ENCODE measurements at places on chromosomes 4 and X.

DNA sequence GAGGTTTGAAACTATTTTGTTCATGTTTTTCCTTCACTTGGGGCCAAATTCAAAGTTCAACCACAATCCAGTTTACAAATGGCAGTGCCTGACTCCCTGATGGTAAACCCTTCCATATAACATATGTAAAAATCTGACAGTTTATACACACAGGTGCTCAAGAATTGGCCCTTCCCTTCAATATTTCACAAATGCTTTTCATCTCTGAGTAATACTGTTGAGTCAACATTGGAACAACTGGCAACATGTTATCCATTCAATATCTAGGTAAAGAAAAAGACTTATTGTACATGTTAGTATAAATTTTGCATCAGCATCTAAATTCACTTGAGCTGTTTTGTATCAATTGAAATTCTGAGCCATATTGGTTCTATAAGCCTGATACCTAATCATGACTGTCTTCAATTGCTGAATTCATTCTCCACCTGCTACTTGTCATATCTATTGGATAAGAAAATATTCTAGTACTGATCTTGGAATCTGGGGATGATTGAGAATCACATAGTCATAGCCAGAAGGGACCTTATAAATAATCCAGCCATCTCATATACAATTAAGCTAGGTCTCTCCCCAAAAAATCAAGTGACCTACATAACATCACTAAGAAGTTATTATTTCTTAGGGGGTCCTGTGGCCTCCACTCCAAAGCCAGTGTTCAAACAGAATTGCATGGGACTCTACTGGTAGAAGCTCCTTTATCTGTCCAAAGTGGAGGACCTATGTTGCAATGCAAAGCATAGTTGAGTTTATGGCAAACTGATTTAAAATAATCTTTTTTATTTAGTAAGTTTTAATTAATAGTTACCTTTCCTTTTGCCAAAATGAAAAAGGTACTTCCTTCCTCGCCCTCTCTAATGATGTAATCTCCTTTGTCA lies 61.9 kb downstream of the PRKG2 start:
- no peak for DNase-seq

DNA sequence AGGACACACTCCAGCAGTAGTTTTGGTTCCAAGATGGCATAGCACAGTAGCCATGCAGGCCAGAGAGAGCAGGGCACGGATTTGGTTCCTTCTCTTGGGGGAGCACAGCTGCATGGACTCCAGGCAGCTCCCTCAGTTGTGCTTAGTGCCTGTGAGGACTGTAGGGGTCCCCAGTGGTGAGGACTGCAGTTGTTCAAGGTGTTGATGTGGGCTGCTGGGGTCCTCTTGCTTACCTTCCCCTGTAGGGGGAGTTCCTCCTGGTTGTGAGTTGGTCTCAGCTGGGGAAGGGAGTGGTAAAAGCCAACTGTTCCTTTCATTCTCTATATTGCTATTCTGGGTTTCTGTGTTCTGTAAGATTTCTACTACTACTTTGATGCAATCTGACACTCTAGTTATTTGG lies 606.5 kb downstream of the MAGEB5 start:
- DNase-seq: no peak

GRCh38 chrX:2732076-2732475 lies 19.8 kb upstream of the XG start:
- no peak for DNase-seq

- DNase-seq: no peak
Observed at GRCh38 chrX:23803931-23804381, 21.0 kb downstream of the SAT1 start.

DNA sequence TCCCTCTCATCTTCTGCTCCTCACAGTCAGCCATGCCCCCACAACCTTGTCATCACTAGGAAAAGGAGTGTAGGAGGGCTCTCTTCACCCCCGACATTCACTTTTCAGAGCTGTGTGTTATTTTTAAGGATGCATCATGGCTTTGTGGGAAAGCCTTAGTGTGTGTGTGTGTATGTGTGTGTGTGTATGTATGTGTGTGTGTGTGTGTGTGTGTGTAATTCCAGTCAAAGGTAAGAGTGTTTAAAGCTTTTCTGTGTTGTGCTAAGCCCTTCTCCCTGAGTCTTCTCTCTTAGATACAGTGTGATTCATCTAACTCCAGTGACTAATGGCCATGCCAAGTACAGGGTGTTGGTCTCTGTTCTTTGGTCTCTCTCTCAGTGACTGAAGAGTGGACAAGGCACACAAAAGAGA lies 76.6 kb downstream of the CHIC2 start:
- no peak for DNase-seq

- DNase-seq: no peak
Observed at GRCh38 chr4:182741054-182741453, 176.1 kb downstream of the DCTD start.

DNA sequence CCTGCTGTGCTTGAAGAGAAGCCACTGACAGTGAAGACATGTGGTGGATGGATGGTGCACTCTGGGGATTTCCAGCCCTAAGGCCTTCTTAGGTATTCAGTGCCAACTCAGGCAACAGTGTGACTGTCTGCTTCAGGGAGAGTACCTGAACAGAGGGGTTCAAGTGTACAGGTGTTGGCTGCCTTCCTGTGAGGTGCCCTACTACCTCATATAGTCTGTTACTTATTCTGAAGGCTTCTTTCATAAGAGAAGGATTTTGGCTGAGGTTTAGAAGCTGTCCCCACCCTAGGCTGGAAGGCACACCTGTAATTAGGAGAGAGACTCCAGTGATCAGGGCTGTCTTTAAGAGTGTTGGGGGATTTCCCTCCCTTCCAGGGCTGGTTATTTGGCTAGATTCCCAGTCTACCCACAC lies 1.8 kb downstream of the FTHL17 start:
- no peak for DNase-seq

DNA sequence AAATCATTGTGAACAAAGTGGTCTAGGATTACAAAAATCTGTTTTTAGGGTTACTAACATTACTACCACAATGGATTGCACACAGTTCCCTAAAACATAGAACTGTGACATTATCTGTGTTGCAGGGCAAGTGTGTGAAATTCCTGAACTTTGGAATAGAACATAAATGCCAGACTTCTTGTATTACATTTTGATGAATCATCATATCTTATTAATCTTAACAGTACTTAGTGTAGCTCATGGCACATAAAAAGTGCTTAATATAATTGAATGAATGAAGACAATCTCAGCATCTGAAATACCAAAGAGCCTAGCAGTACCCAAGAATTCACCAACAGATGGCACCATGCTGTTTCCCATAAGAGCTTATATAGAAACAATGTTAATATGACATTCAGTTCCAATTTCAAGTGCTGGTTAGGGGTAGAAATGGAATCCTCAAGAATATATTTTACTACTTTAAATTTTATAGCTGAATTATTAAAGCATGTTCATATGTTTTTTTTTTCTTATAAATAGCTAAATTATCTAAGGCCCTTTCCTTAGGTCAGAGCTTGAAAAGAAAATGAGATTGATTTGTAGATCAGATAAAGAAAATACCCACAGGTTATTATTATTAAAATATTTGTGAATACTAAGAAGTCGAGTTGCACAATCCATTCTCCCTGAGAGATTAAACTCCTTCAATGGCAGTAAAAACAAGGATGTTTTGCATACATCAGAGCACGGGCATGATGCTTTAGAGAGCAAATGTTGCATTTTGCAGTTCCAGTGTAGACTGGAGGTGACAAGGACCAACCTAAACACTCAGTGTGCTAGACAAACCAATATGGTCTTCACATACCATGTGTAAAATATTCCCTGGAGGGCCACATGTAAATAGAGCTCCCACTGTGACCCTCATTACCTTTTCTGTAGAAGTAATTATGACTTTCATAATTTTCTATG lies 25.7 kb upstream of the SHISA3 start:
- no peak for DNase-seq

DNA sequence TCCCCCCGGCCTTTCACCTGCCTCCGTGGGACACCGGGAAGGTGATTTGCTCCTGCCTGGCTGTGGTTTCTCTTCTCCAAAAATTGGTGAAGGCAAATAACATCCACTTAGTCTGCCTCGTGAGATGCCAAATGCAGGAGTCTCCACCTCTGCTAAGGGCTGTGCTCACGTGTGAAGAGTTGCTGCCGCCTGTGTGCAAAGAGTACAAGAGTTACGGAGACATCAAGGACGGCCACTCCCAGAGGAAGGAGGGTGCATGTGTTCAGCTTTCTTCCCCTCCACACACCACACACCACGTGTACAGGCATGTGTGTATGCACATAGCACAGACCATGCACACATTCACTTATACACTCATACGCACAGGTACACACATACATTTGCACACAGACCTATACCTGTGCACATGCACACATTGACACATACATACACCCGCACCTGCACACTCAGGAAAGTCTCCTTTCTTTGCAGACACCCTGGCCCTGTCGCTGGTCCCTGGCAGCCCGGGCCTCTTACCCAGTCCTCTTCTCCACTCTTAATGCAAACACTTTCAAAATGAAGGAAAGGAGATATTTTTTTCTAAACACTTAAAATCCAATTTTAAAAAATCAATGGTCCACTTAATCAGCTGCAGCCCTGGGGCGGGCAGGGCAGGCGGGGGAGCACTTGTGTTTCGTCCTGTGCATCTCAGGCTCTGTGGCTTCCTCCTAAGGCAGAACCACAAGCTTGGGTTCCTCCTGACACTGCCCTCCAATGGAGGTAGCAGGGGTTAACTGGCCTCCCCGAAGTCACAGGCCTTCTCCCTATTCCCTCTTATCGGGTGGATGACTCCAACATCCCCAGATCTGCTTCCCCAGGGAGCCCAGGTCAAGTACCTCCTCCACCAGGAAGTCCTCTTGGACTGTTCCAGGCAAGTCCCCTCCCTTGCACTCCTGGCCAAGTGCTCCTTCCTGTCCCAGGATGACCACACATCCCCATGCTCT lies 103.0 kb downstream of the CPZ start:
- no peak for DNase-seq

DNA sequence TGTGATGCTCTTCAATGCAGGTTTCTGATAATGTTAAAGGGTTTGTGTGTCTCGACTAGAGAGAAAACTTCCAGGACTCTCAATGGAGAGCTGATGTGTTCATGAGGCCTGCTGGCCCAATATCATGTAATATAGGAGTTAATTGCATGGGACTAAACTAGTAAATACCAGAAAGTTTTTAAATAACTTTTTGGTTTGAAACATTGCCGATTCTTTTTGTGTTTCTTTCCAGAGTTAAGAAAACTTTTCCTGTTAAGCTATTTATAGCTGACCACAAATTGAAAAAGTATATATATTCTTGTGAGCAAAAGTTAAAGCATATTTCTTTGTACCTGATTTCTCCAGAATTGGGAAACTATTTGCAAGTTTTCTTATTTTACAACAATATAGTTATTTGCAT lies 49.7 kb downstream of the FAM9B start:
- DNase-seq: no peak

DNA sequence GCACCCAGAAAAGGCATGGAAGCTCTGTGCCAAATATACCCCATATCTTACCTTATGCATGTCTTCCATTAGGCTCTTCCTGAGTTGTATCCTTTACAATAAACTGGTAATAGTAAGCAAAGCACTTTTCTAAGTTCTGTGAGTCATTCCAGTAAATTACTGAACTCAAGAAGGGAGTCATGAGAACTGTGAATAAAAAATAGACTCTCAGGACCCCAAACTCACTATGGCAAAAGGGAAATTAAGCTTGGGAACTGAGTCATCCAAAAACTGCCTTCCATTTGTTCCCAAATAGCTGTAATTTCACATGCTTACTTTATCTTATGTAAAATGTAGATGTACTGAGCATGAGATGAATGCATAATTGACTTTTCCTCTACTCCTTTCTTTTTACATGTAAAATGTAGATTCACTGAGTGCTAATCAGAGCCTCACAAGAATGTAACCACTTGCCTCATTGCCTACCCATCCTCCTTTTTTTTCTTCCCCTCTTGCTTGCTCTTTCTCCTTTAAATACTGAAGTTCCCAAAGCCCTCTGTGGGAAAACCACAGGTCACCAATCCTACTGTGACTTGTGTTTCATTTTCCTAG lies 8.1 kb downstream of the TCEAL3 start:
- DNase-seq: no peak

DNA sequence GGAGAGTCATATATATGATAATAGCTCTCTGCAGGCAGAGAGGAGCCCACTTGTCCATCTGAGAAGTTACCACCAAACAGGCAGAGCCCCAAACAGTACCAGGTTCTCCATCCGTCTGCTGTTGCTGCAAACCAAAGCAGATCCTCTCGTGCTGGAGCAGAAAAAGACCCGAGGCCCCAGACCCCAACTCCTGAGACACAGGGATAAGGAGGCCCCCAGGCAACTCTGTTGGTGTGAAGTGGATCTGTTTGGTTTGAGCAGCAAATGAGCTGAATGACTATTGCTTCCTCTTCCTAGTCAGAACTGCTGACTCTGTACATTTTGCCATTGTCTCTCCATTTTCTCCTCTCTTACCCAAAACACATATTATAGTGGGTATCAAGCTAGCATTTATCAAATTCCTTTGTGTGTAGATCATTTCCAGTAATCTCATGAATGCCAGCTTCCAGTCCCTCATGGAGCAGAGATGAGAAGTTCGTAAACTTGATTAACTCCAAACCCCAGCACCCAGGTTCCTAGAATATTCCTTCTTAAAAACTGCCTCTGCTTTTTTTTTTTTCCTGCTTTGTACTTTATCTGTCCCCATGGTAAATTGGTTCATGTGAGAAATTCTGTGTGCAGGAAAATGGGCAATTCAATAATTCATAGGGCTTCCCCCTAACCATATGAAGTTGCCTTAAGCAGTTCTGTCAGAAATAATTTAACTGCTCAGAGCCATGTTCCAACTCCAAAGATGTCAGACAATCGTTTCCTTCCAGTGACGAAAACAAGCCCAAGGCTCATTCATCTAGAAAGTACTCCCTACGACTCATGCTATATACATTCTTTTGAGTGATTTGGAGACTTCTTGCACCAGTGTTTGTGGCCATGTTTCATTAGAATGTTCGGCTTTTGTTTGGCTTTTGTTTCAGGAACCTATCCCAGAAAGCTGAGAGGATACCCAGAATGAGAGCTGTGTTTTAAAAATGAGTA lies 98.6 kb upstream of the ATXN3L start:
- DNase-seq: no peak

DNA sequence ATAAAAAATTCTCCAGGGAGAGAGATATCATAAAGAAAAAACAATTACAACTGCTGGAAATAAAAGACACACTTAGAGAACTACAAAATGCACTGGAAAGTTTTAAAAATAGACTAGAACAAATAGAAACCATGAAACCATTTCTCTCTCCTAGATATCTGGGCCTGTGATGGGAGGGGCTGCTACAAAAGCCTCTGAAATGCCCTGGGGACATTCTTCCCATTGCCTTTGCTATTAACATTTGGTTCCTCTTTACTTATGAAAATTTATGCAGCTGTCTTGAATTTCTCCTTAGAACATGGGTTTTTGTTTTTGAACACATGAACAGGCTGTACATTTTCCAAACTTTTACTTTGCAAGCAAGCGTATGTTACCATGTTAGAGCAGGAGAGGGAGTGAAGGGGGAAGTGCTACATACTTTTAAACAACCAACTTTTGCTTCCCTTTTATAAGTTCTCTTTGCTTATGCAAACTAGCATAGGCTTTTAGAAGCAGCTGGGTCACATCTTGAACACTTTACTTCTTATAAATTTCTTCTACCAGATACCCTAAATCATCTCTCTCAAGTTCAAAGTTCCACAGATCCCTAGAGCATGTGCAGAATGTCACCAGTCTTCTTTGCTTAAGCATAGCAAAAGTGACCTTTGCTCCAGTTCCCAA lies 47.9 kb upstream of the PACRGL start:
- DNase-seq: no peak

- no peak for DNase-seq
Observed at GRCh38 chr4:119559044-119559647, 69.5 kb downstream of the PDE5A start.

All from stimulated activated CD8-positive, alpha-beta memory T cell treated with anti-CD3 and anti-CD28 coated beads, Interleukin-4, amount 100 ng/mL, for 1 hour (primary cell).